A172 (cell line): ENCODE measurements at places on chromosomes 7 and 10. TPM values are rescaled to one million over a fixed set of nuclear protein-coding genes. Genes with fewer than 3 reads are reported as not detected.

The CUZD1 gene
- not detected in 2 replicates for total RNA-seq

The NEUROG3 gene
- total RNA-seq: not detected in 2 replicates

The PAX2 gene
- total RNA-seq: 0.07 TPM in 1 of 2 replicates, not detected in the other

The CDNF gene
- 1.2 and 1.8 TPM in 2 replicates for total RNA-seq

The RBM20 gene
- total RNA-seq: 0.24 and 0.46 TPM in 2 replicates

The TUBAL3 gene
- not detected in 2 replicates for total RNA-seq

The MSMB gene
- not detected in 2 replicates for total RNA-seq

The TMEM213 gene
- not detected in 2 replicates for total RNA-seq

The HPSE2 gene
- not detected in 2 replicates for total RNA-seq

The FHIP2A gene
- 20.7 and 23.9 TPM in 2 replicates for total RNA-seq

The APBB1IP gene
- not detected in 2 replicates for total RNA-seq

The CDHR3 gene
- 0.10 and 0.14 TPM in 2 replicates for total RNA-seq

The OR2A42 gene
- not detected in 2 replicates for total RNA-seq

The ASIC3 gene
- 0.31 and 0.53 TPM in 2 replicates for total RNA-seq

The ZWINT gene
- total RNA-seq: 135 and 170 TPM in 2 replicates

The SPAM1 gene
- total RNA-seq: not detected in 2 replicates

The HKDC1 gene
- total RNA-seq: 22.7 and 35.3 TPM in 2 replicates

The RNF32 gene
- total RNA-seq: not detected in 2 replicates

The PIP gene
- total RNA-seq: not detected in 2 replicates

The FAM25G gene
- total RNA-seq: not detected in 2 replicates

The CYP2E1 gene
- not detected in 2 replicates for total RNA-seq

The CUBN gene
- total RNA-seq: 0.14 and 0.60 TPM in 2 replicates

The MMP21 gene
- total RNA-seq: not detected in 2 replicates

The AKR1B15 gene
- not detected in 2 replicates for total RNA-seq

The SEMA3C gene
- total RNA-seq: 268 and 305 TPM in 2 replicates
